ENCODE measurements at places on chromosomes 3 and 15.

DNA sequence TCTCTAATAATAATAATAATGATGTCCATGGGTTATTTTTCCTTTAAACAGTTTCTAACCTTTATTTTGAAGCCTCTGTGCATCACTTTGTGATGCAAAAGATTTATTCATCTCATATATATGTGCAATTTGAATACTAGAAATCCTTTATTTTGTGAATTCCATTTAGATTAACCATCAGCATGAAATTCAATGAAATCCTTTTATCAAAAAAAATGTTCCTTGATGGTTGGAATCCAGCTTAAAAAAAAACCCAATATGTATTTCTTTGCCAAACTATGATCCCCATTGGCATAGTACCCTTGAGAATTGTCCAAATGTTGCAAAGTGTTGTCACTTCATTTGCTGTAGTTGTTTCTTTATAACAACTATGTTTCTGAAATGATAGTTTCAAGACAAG, 7.4 kb downstream of the TBC1D23 start:
- DNase-seq = no peak

- DNase-seq = no peak
Observed at GRCh38 chr15:53978253-53978906, at the start of gene UNC13C. UNC13C (plus strand) TSS chr15:53978441; CDS start chr15:54012904, 34,463 bp downstream.

DNA sequence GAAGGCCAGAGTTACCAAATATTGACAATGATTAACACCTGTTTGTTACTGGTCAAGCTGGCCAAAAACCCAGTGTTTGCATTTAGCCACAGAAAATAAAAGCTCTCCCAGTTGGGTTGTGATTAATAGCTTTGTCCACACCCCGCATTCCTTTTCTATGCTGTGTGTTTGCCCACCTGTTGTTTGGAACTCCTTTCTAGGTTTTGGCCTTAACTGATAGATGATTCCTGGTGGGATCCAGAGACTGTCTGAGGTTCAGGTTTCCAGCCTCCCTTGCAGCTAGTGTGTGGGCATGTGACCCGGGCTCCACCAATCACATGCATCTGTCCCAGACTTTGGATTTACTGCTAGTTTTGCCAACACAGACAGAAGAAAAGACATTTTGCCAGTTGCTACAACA, 83.8 kb downstream of the PTPRG start:
- no peak for DNase-seq

DNA sequence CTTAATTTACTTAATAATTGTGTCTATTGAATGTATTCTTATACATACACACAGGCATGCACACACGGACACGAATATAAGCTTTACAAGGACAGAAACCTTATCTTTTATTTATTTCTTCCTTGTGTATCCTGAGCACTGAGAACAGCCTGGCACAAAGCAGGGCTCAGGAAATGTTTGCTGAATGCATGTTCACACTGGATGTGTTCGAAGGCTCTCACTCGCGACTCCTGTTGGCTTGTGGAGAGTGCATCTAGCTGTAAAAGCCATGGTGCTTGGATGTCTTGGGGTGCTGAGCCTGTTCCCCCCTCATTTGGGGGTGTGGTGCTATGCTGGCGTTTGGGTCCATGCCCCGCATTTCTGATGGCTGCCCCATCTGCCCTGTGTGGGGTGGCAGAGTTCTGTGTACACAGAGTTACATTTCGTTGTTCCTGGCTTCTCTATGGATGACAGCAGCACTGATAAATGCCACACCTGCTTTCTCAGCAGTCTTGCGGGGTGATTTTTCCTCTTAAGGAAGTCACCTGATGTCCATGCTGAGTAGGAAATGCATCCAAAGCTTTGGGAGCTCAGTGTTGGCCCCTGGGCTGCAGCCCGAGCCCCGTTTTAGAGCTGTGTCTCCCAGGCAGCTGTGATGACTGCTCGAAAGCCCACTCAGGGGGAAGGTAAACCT, 148.5 kb downstream of the IGF1R start:
- DNase-seq = no peak

GRCh38 chr3:195030791-195031321, 240.1 kb downstream of the XXYLT1 start:
- no peak for DNase-seq

DNA sequence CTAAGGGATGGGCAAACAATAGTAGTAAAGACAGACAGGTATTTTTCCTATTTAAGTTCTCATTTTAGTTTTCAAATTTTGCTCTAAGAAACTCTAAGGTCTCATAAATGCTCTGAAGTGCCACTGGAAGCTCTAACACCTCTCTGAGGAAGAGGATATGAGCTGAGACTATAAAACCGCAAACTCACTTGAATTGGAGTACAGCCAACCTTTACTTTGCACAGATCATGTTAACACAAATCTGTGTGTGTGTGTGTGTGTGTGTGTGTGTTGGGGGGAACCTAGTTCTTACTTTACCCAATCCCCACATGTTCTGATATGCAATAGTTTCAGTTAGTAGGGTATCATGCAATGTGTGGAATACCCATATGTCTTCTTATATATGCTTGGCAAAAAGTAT, 446.8 kb downstream of the CHL1 start:
- DNase-seq = no peak

DNA sequence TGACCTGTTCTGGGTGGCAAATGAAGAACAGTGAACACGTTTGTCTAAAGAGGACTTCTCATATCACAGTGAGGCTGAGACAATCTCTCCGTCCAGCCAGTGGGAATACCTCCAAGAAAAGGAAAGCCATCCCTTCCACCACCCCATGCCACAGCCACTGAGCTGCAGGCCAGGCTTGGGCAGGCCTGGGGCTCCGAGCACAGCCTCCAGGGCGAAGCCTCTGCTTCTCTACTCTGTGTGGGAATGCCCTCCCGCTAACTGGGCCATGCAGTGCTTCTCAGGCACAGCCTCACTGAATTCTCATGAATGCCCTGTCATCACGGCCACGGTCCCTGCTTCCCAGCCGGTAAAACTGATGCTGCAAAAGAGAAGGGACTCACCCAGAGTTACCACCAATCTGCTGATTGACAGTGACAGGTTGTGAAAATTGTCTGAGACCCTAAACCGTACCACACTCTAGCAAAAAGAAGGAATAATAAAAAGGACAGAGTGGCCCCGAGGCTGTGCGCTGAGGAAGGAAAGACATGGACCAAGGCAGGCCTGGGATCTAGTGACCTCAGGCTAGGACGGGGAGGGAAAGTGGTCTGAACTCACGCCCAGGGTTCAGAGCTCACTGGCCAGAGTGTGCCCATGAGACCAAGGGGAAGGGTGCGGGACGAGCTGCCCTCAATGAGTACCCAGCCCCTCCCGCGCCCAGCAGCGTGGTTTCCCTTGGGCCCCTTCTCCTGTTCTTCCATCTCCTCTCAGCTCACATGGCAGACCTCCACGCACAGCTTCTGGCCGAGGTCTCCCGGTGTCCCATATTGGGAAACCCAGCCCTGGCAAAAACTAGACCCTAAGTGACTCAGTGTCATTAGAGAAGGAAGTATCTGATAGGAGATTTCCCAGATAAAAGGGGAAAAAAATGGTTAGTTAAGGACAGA, 52.8 kb downstream of the DHX30 start:
- DNase-seq = no peak

GRCh38 chr3:169894110-169894509, 17.3 kb upstream of the SAMD7 start:
- no peak for DNase-seq

- no peak for DNase-seq
Observed at GRCh38 chr15:65408324-65409035, 14.3 kb downstream of the IGDCC4 start.

GRCh38 chr3:33543601-33544000, 103.4 kb upstream of the UBP1 start:
- DNase-seq = no peak

DNA sequence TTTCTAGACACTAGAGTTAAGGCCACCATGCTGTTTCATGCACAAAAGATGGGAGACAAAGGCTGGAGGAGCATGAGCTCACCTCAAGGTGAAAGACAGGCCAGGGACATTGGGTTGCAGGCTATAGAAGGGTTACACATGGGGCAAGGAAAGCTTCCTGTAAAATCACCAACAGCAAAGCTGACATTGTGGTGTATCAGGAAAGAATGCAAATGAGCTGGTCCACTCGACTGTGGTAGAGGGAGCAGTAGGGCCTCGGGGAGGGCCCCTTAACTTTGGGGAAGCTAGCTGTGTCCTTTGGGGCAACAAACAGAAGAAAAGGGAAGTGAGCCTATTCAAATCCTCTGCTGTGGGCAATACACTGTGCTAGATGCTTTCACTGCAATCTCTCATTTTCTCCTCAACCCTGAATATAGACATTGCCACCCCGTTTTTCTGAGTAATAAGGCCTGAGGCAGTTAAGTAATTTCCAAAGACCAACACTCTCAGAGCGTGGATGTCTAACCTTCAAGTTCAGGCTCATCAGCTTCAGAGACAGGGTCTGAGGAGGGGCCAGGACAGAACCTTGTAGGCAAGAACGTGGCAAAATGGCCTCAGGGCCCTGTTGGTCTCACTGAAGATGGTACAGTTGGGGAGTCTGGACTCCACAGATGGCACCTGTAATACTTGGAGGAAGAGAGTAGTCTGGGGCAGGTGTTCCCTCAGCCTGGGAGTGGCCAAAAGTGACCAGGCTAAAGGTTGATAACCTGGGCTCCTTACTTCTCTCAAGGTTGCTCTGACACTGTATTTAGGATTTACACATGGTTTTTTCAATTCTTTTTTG, 24.1 kb downstream of the CX3CR1 start:
- DNase-seq = no peak
